ENCODE measurements at places on chromosomes 11 and 22. TPM values are rescaled to one million over a fixed set of nuclear protein-coding genes. Genes with fewer than 3 reads are reported as not detected.

Gene FAM180B
- total RNA-seq, result 0.52 TPM

Gene PYGM
- total RNA-seq, result 0.73 TPM

Gene OR8D4
- total RNA-seq, result not detected

Gene PDE2A
- not detected for total RNA-seq

Gene MMP8
- not detected for total RNA-seq

Gene ATL3
- 96.9 TPM for total RNA-seq

Gene TMEM86A
- total RNA-seq, result 7.6 TPM

GRCh38 chr11:117191680-117192400, 7.3 kb upstream of the TAGLN start:
- peaks cover 26% of the 10 kb centered on the region for H3K36me3 ChIP-seq
- H3K27ac ChIP-seq, result no peak overlapping the region
- H3K4me3 ChIP-seq, result no peak overlapping the region
- no peaks in the 10 kb centered on the region for H3K27me3 ChIP-seq
- H3K4me1 ChIP-seq, result no peaks in the 10 kb centered on the region
- no peak for DNase-seq

- H3K27ac ChIP-seq, result peak overlapping the region; percentile 84
- peaks cover 56% of the 10 kb centered on the region for H3K4me1 ChIP-seq
- no peaks in the 10 kb centered on the region for H3K27me3 ChIP-seq
- DNase-seq, result no peak
- H3K36me3 ChIP-seq, result no peaks in the 10 kb centered on the region
These were observed 540.3 kb downstream of the NTM start for GRCh38 chr11:131910523-131911387.

DNA sequence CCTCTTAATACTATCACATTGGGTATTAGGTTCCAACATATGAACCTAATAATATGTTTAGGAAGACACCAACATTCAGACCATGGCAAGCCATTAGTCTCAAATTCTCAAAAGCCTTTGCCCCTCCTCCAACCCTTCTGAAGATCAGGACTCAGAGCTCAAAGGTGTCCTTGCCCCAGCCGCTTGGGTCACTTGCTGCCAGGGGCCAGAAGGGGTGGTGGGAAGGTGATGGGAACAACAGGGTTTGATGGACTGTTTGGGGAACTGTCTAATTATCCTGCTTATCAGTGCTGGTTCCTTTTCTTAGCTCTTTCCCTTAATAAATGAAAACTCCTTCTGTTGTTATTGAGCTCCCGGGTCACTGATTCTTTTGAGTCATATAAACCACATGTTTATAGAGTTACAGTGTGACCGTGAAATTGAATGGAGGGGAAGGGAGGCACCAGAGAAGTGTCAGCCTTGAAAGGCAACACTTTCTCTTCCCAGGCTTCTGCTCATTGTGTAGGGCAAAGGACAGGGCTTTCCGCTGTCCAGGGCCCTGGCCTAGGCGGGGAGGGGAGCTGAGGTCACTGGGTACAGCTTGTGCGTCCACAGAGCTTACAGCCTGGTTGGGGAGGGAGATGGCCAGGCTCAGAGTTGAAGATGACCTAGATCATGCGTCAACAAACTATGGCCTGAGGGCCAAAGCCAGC, 105.1 kb downstream of the FBXO7 start:
- H3K27ac ChIP-seq, result no peak overlapping the region
- no peak overlapping the region for H3K4me3 ChIP-seq
- DNase-seq, result no peak
- no peaks in the 10 kb centered on the region for H3K27me3 ChIP-seq

DNA sequence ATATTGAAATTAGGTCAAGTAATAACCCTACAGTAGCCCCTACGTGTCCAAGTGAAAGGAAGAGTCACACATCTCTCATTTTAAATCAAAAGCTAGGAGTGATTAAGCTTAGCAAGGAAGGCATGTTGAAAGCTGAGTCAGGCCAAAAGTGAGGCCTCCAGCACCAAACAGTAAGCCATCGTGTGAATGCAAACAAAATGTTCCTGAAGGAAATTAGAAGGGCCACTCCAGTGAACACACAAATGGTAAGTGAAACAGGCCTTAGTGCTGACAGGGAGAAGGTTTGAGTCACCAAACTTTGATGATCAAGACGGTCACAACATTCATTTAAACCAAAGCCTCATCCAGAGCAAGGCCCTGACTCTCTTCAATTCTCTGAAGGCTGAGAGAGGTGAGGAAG, 127.2 kb downstream of the SHANK2 start:
- no peak overlapping the region for H3K27ac ChIP-seq
- DNase-seq, result no peak
- no peaks in the 10 kb centered on the region for H3K36me3 ChIP-seq
- H3K4me1 ChIP-seq, result peaks cover 3% of the 10 kb centered on the region
- H3K27me3 ChIP-seq, result peaks cover 14% of the 10 kb centered on the region
- H3K4me3 ChIP-seq, result no peak overlapping the region

DNA sequence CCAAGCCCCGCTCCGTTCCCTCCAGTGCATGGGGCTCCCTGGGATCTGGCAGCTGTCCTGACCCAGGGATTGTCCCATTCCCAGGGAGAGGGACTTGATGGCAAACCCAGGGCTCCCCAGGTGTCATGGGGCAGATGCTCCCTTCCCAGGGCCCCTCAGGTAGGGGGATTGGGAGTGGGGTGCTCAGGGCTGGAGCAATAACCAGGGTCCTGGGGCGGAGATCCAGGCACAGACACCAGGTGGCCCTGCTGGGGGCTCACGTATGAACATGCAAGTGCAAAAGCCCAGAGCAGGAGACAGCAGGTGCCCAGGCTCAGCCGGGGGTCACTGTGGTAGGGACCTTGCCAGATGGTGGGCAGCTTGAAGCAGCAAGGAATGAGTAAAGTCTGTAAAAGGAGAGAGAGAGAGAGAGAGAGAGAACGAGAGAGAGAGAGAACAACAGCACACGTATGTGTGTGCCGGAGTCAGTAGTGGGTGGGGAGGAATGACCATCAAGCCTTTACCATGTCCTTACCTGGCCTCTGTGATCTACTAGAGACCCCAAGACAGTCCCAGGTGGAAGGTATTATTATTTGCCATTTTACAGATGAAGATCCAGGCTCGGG, 19.3 kb upstream of the MPPED1 start:
- H3K27me3 ChIP-seq, result peaks cover 10% of the 10 kb centered on the region
- H3K36me3 ChIP-seq, result no peaks in the 10 kb centered on the region
- no peak for DNase-seq
- no peak overlapping the region for H3K27ac ChIP-seq
- H3K4me1 ChIP-seq, result no peaks in the 10 kb centered on the region

DNA sequence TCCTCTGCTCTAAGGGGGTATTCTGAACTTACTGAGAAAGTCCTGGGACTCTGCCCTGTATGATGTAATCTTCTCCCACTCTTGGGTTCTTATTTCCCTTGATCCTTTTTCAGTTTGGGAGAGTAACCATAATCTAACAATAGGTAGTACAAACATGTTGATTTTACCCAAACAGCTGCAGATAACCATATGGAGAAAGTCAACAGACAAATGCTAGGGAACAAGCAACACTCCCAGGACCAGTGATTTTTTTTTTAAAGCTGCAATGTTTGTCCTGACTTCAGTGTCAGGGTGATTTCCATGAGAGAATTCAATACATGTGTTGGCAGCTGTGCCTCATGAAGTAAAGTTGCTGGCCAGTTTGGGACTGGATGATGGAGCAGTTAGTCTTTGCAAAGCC, 156.5 kb downstream of the FCHSD2 start:
- no peak overlapping the region for H3K4me3 ChIP-seq
- H3K27me3 ChIP-seq, result no peaks in the 10 kb centered on the region
- peak overlapping the region; percentile 52 for H3K27ac ChIP-seq
- H3K36me3 ChIP-seq, result peaks cover 21% of the 10 kb centered on the region
- no peak for DNase-seq

GRCh38 chr22:37701141-37701786, 4.4 kb downstream of the TRIOBP start:
- H3K27me3 ChIP-seq, result no peaks in the 10 kb centered on the region
- H3K4me3 ChIP-seq, result no peak overlapping the region
- H3K36me3 ChIP-seq, result no peaks in the 10 kb centered on the region
- DNase-seq, result no peak

DNA sequence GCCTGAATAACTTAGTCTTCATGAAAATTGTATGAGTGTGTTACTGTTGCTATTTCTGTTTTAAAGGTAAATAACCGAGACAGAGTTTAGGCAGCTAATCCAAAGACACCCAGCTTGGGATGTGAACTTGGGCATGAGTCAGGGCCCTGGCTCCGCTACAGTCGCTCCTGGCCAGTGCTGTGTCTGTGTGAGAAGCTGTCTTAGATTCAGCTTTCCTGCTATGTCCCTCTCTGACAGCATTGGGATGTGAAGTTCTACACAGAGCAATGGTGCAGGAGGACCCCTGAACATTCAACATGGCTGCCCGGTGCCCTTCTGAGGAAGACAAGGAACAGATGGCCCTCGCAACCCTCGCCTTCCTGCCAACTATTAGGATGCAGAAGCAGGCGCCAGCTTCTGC, 49.4 kb downstream of the GALNT18 start:
- peaks cover 28% of the 10 kb centered on the region for H3K4me1 ChIP-seq
- no peak overlapping the region for H3K27ac ChIP-seq
- H3K4me3 ChIP-seq, result no peak overlapping the region
- no peak for DNase-seq

DNA sequence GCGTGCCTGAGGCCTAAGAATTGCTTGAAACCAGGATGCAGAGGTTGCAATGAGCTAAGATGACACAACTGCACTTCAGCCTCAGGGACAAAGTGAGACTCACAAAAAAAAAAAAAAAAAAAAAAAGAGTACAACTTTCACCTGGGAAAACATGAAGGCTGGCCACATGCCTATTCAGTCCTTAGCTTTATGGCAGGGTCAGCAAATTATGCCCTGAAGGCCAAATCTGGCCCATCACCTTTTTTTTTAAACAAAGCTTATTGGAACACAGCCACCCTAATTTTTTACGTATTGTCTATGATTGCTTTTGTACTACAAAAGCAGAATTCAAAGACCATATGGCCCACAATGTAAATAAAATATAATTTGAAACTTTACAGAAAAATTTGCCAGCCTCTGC, 8.2 kb downstream of the FSHB start:
- no peak overlapping the region for H3K4me3 ChIP-seq
- H3K27ac ChIP-seq, result no peak overlapping the region
- peaks cover 4% of the 10 kb centered on the region for H3K4me1 ChIP-seq

GRCh38 chr11:28090052-28090749, 17.8 kb downstream of the KIF18A start:
- no peak overlapping the region for H3K4me3 ChIP-seq
- H3K27me3 ChIP-seq, result no peaks in the 10 kb centered on the region
- H3K4me1 ChIP-seq, result peaks cover 16% of the 10 kb centered on the region
- no peak for DNase-seq
- H3K36me3 ChIP-seq, result peaks cover 3% of the 10 kb centered on the region

GRCh38 chr11:44006917-44007361, 40.8 kb upstream of the ACCSL start:
- no peaks in the 10 kb centered on the region for H3K4me1 ChIP-seq
- H3K4me3 ChIP-seq, result no peak overlapping the region
- peak; percentile 77 for DNase-seq
- H3K36me3 ChIP-seq, result no peaks in the 10 kb centered on the region

DNA sequence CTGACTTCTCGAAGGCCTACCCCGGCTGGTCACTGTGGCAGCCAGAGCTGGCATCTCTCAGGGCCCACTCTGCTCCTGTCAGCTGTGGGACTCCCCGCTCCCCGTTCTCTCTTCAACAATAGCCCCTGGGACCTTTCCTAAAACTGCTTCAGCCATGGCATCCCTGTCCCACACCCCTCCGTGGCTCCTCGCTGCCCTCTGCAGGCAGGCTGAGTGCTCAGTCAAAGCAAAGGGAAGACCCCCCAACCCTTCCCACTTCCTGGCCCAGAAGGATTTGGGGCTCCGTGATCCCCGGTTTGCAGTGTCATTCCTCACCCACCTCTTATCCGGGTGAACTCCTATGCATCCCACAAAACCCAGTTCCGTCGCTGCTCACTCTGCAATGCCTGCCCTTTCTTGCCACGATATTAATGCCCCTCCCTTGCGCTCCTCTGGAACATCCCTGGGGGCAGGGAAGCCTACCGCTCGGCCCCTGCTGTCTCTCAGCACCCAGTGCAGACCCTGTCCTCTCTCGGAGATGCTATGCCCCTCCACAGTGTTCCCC, 1.6 kb upstream of the TH start:
- no peak overlapping the region for H3K4me3 ChIP-seq
- H3K27ac ChIP-seq, result no peak overlapping the region
- H3K27me3 ChIP-seq, result no peaks in the 10 kb centered on the region
- no peak for DNase-seq
- H3K36me3 ChIP-seq, result no peaks in the 10 kb centered on the region

- H3K27me3 ChIP-seq, result peaks cover 31% of the 10 kb centered on the region
- no peak for DNase-seq
- H3K36me3 ChIP-seq, result no peaks in the 10 kb centered on the region
These were observed 61.8 kb upstream of the PHF21B start for GRCh38 chr22:45071618-45072017.

GRCh38 chr22:44807915-44808690, 55.7 kb downstream of the ARHGAP8 start:
- H3K36me3 ChIP-seq, result no peaks in the 10 kb centered on the region
- peaks cover 31% of the 10 kb centered on the region for H3K27me3 ChIP-seq
- DNase-seq, result no peak

GRCh38 chr11:85044911-85045310, 582.2 kb downstream of the DLG2 start:
- DNase-seq, result no peak
- no peak overlapping the region for H3K27ac ChIP-seq
- no peaks in the 10 kb centered on the region for H3K4me1 ChIP-seq
- peaks cover 1% of the 10 kb centered on the region for H3K27me3 ChIP-seq
- no peaks in the 10 kb centered on the region for H3K36me3 ChIP-seq
- no peak overlapping the region for H3K4me3 ChIP-seq

DNA sequence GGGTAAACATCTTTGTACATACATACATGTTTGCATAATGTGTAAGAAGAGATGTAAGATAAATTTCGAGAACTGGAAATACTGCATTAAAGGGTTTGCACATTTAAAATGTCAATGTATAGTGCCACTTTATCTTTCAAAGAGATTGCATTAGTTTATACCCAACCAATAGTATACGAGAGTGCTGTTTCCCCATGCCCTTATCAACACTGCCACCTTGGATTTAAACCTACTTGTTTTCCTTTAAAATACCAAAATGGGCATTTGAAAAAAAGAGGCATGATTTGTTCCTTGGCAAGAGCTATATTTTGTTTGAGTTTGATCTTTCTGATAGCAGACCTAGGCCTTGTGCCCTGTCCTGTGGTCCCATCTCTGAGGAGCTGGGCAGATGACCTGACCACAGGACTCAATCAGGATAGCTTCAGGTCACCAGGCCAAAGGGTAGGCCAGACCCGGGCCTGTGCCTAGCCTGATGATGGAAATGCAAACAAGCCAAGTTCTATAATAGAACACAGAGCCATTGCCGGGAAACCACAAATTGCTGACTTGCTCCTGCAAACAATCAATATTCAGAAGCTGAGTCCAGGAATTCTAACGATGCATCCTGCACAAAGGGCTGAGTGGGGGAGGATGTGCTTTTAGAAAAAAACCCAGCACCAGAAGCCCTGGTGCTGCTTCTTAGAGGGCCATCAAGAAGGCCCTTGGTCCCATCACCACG, 16.9 kb upstream of the ALG8 start:
- H3K4me1 ChIP-seq, result peaks cover 2% of the 10 kb centered on the region
- no peak for DNase-seq
- H3K27ac ChIP-seq, result no peak overlapping the region
- no peak overlapping the region for H3K4me3 ChIP-seq
- peaks cover 2% of the 10 kb centered on the region for H3K36me3 ChIP-seq

- peak overlapping the region; percentile 73 for H3K27ac ChIP-seq
- H3K27me3 ChIP-seq, result no peaks in the 10 kb centered on the region
- no peaks in the 10 kb centered on the region for H3K4me1 ChIP-seq
- no peak overlapping the region for H3K4me3 ChIP-seq
These were observed 19.0 kb downstream of the POLD3 start for GRCh38 chr11:74611369-74611861.

Data from osteocyte (in vitro differentiated cells).